ENCODE measurements at places on chromosomes 4 and X.

GRCh38 chr4:15427161-15427560, 672 bp upstream of the C1QTNF7 start:
- no peak for DNase-seq

DNA sequence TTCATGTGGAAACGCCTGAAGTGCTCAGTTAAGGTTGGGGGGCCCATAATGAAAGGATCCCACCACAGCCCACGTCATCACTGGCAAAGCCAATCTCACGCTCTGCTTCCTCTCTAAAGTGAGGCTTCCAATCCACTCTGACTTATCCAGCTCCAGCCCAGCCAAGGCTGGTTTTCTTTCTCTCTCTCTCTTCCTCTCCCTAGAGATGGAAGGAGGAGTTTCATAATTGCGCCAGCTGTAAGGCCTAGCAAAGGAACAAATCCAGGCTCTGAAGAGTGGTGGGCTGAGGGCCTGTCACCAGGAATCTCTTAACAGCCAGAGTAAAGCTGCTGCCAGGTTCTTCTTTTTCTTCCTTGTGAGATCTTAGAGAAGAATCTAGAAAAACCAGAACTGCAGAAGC, 20.7 kb upstream of the BCLAF3 start:
- no peak for DNase-seq

DNA sequence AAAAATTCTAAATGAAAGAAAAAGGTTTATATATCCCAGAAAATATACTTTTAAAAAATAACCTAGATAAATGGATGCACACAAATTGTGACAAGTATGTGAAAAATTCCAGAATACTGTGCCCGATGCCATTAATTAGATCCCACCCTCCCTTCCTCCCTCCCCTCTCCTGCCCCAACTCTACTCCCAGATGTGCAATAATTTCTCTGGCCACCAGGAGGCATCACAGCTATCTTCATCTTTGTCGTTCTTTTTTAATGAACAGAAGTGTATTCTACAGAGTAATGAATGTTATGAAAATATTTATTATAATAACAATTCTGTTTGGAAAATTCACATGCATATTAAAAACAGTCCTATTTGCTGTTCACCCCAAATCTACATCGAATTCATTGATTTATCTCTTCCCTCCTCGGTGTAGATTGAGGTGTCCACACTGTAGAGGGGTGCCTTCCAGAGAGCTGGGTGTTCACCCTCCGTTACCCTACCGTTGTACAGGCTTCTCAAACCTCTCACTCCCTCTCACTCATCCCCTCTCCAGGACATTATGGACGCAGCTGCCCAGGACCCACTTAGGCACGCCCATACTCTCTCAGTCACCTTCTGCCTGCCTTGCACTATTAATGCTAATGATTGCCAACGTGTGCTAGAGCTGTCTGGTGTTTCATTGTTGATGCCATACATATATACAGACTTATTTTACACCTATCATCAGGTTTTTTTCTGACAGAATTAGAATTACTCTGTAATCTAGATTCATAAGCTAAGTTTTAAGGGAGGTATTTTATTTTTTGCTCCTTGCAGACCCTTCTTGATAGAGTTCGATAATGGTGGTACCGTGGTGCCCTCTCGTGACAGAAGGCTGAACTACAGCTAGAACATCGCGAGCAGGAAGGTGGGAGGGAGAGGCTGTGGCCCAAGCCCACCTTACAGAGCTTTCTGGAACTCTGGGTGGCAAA, 14.1 kb downstream of the RAB40AL start:
- DNase-seq, result peak; percentile 1

DNA sequence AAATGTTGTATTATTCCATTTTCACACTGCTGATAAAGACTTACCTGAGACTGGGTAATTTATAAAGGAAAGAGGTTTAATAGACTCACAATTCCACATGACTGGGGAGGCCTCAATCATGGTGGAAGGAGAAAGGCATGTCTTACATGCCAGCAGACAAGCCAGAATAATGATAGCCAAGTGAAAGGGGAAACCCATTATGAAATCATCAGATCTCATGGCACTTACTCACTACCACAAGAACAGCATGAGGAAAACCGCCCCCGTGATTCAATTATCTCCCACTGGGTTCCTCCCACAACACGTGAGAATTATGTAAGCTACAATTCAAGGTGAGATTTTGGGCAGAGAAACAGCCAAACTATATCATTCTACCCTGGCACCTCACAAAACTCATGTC, 2535.1 kb downstream of the ARAP2 start:
- DNase-seq, result no peak

GRCh38 chr4:176262243-176262642, 6.8 kb downstream of the ASB5 start:
- no peak for DNase-seq

GRCh38 chr4:7425591-7426468, 8.9 kb downstream of the PSAPL1 start:
- no peak for DNase-seq

- no peak for DNase-seq
Observed at GRCh38 chrX:9717376-9717775, 48.3 kb downstream of the GPR143 start.

DNA sequence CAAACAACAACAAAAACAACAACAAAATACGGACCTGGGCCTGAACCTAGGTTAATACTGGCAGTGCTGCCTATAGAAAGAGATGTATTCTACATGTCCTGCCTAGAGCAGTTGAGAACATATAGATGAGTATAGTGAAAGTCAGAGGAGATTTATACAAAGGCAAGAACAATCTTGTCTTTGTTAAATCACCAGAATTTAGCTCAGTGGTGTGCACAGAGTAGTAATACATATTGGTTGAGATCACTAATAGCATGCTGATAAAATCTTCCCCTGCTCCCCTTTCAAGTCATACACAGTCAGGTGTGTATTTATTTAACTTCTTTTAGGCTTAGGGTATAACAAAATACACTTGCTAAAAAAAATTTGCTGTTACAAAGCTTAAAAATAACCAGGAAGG, 247.8 kb downstream of the ADGRL3 start:
- DNase-seq, result no peak

DNA sequence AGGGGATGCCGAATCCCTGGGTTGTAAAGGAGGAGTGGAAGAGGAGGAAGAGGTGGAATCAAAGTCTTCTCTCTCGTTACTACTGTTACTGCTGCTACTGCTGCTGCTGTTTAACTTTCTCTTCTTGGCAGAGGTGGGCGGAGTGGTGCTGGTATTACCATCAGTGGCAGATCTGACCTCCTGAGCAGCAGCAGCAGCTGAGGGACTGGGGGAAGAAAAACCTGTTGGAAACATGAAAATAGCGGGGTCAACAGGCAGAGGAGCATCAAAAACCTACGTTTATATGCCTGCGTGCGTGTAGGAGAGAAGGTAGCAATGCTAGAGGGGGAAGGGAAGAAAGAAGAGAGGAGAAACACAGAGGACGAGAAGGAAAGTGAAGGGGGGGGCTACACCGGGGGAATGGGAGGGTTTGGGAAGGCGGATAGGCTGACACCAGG, 339 bp downstream of the CUL4B start:
- DNase-seq, result no peak

GRCh38 chr4:55356991-55357461, 11.0 kb downstream of the SRD5A3 start:
- no peak for DNase-seq

- DNase-seq, result no peak
Observed at GRCh38 chrX:39258331-39258730, 457.1 kb downstream of the MID1IP1 start.

- DNase-seq, result no peak
Observed at GRCh38 chr4:40194602-40195161, 2.1 kb upstream of the RHOH start.

GRCh38 chr4:134540588-134540987, 339.0 kb upstream of the PABPC4L start:
- no peak for DNase-seq

DNA sequence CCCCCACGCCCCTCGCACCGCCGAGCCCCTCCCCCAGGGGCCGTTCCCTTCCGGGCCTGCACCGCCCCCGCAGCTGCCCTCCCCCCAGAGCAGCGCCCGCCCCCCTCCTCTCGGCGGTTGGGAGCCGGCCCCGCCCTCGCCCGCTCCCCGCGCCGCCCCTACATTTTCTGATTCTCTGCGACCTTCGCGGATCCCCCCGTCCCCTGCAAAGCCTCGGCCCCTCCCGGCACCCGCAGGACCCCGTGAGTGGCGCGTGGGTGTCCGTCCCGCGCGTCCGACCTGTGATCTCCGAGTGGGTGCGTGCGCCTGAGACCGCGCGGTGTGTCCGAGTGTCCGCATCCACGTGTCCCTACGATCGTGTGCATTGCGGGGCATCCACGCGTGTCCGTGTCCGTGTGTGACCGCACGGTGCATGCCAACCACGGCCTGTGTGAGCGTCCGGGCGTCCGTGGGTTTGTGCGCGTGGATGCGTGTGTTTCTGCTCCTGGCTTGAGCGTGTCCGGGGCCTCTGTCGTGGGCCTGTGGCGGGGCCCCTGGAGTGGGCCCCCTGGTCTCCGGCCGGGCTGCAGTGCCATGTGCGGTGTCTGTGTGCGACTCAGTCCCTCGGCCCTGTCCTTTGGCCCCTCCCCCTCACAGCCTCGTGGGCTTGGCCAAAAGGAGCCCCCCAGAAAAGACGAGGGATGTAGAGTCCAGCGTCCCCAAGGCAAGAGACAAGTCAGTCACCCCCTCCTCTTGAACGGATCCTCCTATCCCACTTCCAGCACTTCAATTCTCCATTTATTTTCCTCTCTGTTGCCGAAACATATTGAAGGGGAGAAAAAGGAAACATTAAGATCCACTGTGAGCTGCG, 8.8 kb upstream of the NKX1-1 start:
- no peak for DNase-seq

- no peak for DNase-seq
Observed at GRCh38 chr4:100985576-100985975, 361.8 kb downstream of the PPP3CA start.

- DNase-seq, result no peak
Observed at GRCh38 chrX:134715930-134716619, 57.8 kb upstream of the PLAC1 start.
